ENCODE measurements at places on chromosomes 4 and X. TPM values are rescaled to one million over a fixed set of nuclear protein-coding genes. Genes with fewer than 3 reads are reported as not detected.

DNA sequence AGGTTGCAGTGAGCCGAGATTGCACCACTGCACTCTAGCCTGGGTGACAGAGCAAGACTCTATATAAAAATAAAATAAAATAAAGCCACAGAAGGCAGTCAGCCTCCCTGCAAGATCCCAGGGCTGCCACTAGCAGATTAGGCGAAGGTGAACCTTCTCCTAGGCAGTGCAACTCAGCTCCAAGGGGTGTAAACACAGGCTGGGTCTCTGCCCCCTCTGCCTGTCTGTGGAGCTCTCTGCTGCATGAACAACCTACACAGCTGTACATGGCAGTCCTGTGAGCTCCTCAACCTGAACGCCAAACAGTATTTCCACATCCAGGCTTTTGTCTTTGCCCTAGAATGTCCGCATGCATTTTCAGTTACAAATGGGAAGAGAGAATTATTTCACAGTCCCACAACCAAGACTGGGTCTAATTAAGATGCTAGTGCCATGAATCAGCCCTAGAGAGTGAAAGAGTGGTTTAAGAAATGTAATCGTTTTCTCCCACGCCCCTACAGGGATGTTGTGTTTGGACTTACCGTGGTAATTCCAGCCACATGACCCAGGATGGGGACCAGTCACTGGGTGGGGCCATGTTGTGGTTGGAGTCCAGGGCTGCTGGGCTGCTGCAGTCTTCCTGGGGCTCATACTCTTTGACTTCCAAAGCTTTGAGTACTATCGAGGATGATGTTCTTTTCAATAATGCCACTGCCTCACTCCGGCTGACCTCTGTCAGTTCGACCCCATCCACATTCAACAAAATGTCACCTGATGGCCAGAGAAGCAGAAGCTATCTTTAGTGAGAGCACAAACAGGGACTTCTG is 99.0 kb downstream of the FIP1L1 start:
- no peak for DNase-seq

DNA sequence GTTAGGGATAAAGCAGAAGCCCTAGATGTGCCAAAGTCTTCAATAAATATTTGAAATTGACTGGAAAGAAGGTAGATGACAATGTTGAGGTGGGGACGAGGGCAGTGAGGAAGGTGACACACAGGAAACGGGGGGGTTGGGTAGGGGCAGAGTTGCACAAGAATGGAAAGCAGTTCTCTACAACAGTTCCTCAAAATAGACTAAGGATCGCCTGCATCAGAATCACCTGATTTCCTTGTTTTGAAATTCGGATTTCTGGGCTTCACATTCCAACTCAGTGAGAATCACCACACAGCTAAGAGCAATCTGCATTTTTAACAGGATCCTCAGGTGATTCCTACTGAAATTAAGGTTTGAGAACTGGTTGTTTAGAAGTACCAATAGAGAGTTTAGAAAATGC is 70.6 kb downstream of the ARFIP1 start:
- peak; percentile 50 for DNase-seq

DNA sequence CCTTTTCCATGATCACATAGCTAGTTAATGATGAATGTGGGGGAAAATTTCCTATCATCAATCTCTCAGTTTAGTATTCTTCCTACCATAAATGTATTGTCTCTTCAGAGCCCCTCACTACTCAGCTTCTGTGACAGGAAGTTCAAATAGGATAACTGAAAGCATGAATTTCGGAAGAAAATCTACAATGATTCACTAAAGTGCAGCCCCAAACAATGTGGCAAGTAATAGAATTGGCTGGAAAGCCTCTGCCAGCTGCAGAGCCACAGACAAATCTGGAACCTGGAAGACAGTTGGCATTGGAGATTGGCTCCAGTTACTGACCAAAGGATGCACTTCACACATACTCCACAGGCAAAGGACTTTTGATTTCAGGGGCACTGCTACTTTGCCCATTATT is 35.2 kb downstream of the EGF start:
- DNase-seq, result no peak

DNA sequence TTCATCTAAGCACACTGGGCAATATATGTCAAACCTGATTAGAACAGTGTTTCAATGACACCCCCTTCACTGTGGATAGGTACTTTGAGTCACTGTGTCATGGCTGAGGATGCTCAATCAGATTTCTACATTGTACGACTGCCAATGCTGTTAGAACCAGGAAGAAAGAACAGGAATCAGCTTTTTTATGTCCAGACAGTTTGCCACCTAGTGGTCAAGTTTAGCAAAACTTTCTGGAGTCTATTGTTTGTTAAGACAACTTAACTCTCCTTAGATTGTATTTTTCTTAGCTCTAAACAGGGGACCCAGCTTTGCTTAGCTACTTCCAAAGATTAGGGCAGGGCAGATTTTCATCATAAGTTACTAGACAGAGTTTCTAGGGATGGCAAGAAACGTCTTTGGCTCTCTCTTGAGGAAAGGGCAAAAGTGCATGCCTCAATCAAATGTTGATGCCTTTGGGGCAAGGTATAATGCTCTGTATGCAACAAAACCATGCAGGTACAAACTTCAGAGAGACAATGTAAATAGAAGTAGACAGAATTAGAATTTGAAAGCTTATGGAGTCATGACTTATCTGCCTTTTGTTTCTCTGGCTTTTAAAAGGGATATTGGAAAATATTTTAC is 40.5 kb upstream of the BMP3 start:
- DNase-seq, result no peak

RAB33A gene
- total RNA-seq, result 38.8 TPM

Measured in activated CD8-positive, alpha-beta memory T cell treated with anti-CD3 and anti-CD28 coated beads, Interleukin-2, amount 10 ng/mL, durations not matched to agents 7 days and 5 days (primary cell).